ENCODE measurements at places on chromosomes 7 and 10.
A peak's percentile ranks its signal among the peaks of the same experiment; 100 is the strongest.

- no peak for DNase-seq
These were observed 29.9 kb downstream of the DDIT4 start for GRCh38 chr10:72303424-72304128.

GRCh38 chr7:71221549-71221948 is 89.6 kb downstream of the GALNT17 start:
- DNase-seq, result no peak

DNA sequence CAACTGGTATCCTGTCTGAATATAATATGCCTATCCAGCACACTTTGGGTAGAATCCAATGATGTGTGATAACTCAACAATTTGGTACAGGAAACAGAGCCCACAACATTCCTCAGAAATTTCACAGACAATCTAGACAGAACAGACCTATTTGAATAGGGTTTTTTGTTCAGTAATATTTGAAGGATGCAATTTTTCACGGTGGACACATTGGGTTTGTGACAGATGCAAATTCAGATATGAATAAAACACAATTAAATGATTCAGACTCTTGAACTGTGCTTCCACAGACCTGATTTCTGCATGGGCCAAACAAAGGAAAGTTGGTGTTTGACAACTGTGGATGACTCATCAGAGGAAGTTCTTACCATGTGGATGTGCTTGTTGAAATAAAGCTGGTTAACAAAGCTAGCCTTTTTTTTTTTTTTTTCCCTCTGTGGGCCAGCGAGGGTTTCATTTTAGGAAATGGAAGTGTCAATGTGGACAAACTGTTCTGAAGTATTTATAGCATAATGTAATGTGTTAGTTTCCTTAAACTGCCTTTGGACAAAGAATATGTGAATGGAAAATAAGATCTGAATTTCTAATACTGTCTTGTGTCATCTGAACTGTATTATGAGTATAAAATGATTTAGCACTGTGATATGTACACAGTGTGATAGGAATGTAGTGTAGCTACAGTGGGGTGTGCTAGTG is 43.2 kb upstream of the FAM133B start:
- DNase-seq, result peak; percentile 97

DNA sequence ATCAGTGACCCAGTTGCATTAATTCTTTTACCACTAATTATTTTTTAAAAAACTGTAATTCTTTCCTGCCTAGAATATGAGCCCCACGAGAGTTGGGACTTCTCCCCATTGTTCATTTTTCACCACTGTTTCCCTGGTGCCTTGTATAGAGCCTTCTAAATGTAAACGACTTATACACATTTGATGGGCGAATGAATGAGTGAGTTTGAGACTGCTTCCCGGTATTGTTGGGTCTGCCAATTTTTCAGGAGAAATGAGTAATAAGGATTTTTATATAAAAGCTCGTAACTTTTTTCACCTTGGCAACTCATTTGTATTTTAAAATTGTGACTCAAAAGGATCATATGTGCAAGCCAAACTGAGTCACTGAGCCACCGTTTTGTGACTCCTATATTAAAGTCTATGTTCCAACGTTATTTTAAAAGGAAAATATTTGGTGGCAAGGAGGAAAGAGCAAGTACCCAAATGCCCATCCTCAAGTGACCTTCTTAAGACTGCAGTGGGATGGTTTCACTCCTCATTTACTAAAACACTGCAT is 621.3 kb downstream of the KCNMA1 start:
- peak; percentile 0 for DNase-seq

GRCh38 chr10:103839872-103840739 is 15.3 kb downstream of the SH3PXD2A start:
- DNase-seq, result no peak

- no peak for DNase-seq
These were observed 29.9 kb downstream of the ZNF783 start for GRCh38 chr7:149291781-149292461.

- no peak for DNase-seq
These were observed 15.0 kb upstream of the BNIP3 start for GRCh38 chr10:131996466-131997365.

DNA sequence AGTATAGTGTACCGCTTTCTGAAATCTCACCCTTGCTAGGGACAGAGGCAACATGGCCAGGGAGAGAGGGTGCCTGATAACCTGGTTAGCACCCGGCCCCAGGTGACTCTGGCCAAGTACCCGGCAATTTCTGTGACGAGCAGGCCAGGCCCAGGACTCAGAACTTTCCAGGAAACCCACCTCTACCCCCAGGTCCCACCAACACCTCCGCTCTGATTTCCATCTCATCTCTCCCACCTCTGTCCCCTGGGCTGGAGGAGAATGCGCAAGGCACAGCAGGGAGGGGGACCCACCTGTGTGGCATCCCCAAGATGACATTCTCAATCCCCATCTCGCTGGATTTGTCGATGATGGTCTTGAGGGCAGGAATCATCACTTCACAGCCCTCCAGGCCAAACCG is 11.6 kb downstream of the OGDHL start:
- no peak for DNase-seq

- no peak for DNase-seq
These were observed 148.4 kb downstream of the TNS3 start for GRCh38 chr7:47433564-47433895.

DNA sequence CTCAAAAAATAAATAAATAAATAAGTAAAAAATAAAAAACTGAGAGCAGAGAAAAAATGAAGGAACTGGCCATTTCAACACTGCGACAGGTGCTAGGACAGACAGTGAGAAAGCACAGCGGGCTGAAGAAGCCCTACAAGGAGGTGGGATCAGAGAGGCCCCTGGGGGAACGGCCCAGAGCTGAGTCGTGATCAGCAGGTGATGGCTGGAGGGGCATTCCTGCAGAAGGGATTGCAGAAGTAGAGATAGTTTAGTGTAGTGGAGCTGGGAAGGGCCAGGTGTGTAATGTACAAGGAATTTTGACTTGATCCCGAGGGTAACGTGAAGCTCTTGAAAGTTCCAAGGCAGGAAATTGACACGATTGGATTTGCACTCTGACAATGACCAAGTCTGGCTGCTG is 112.1 kb downstream of the CUL2 start:
- no peak for DNase-seq

- DNase-seq, result no peak
These were observed 37.0 kb downstream of the EPDR1 start for GRCh38 chr7:37957221-37957970.

DNA sequence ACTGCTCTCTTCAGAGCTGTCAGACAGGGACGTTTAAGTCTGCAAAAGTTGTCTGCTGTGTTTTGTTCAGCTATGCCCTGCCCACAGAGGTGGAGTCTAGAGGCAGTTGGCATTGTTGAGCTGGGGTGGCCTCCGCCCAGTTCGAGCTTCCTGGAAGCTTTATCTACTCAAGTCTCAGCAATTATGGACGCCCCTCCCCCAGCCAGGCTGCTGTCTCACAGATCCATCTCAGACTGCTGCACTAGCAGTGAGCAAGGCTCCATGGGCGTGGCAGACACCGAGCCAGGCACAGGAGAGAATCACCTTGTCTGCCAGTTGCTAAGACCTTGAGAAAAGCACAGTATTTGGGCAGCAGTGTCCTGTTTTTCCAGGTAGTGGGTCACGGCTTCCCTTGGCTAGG is 98.1 kb downstream of the SDHAF3 start:
- no peak for DNase-seq

- DNase-seq, result no peak
These were observed 130.1 kb downstream of the SND1 start for GRCh38 chr7:127782075-127782474.

- no peak for DNase-seq
These were observed 3.2 kb downstream of the CSGALNACT2 start for GRCh38 chr10:43141421-43141820.

DNA sequence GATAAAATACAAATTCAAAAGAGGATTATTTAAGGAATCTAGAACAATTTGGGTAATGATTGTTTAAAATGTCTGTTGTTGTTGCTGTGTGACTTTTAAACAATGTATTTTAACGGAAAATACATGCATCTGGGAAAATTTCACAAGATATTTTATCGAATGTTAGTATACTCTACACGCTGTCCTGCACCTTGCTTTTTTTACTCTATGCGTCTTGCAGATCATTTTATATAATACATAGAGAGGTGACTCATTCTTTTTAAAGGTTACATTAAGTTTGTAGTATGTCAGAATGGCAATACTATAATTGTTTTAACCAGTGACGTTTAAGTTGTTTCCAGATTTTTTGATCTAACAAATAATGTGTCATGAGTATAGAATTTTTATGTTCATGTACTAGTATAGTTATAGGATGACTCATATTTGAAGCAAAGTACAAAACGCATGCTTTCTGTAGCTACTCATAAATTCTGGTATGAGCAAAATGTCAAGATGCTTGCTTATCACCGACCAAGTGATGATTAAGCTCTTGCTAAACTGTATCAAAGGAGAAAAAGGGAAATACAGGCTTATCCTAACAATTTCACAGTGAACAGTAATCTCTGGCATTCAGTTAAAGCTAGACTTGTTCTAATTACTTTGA is 4.9 kb downstream of the DKK1 start:
- DNase-seq, result peak; percentile 72

GRCh38 chr10:33878238-33878786 is 543.8 kb upstream of the NRP1 start:
- no peak for DNase-seq

GRCh38 chr7:75993689-75994387 is 557 bp downstream of the TMEM120A start:
- DNase-seq, result peak; percentile 60

All from RKO (cell line).